ENCODE measurements at places on chromosomes 3 and 15.

DNA sequence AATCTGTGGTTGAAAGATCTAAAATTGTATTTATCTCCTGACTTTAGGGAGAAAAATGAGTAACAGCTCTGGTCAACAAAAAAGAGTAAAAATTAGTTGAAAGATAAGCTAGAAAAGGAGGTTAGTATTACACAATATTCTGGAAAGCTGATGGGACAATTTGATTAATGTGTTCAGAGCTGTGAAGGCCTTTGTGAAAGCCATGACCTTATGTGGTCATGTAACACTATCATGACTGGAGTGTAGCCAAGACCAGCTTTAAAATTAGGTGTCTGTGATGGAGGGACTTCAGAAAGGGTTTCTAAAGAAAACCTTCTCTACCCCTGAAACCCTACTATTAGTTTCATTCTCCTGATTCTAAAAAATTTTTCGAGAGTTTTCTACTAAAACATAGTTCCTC is 127.2 kb downstream of the NFKBIZ start:
- DNase-seq: no peak

DNA sequence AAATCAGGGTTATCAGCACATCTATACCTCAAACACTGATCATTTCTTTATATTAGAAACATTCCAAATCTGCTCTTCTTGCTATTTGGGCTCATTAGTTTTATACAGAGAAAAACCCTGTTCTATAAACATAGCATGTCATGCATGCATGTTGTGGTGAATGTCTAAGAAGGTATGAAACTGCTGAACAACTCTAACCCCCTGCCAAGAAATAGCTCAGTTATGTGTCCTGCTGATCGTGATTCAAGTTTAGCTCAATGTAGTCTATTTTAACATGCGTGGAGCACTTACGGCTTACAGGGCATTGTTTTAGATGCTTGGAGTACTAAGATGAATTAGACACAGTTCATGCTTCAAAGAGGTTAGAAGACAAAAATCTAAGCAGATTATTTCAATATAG is 35.8 kb downstream of the MYH15 start:
- DNase-seq: no peak

- no peak for DNase-seq
Measured at GRCh38 chr15:35127717-35128116, 42.6 kb upstream of the NANOGP8 start.

DNA sequence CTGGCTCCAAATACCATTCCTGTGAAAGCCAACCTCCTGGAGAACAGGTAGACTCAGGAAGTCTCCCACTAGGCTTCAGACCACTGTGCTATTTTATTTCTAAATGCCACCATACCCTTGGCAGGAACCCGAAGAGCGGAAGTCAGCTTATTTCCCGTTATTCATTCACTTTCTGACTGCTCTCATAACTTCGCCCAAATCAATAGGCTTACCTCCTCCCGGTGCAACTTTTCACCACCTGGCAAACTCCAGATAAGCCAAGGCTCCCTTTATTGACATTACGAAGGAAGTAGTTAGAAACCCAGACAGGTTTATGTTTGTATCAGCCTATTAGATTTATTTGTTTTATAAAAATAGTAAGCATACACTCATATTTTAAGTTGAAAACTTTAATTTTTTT is 3.3 kb upstream of the CCDC54 start:
- no peak for DNase-seq

GRCh38 chr15:101531170-101531569 is 41.7 kb upstream of the PCSK6 start:
- no peak for DNase-seq

DNA sequence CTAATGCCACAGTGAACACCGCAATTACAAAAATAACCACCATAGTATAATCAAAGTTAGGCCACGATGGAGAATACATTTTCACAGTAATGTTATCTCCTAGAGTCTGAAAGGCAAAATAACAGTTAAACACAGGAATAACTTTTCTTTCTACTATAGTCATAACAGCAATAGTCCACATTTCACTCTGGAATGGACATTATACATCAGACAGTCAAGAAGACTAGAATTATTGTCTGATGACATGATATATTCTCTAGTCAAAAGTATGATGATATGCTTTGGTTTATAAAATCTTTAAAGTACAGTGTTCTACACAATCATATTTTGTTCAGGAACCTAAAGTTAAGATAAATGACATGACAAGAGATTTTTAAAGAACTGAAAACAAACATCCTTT is 18.0 kb downstream of the SPPL2A start:
- DNase-seq: no peak

- DNase-seq: no peak
Measured at GRCh38 chr15:63094495-63094931, 27.1 kb upstream of the LACTB start.

- DNase-seq: no peak
Measured at GRCh38 chr3:32996048-32996754, 44.8 kb downstream of the CCR4 start.

DNA sequence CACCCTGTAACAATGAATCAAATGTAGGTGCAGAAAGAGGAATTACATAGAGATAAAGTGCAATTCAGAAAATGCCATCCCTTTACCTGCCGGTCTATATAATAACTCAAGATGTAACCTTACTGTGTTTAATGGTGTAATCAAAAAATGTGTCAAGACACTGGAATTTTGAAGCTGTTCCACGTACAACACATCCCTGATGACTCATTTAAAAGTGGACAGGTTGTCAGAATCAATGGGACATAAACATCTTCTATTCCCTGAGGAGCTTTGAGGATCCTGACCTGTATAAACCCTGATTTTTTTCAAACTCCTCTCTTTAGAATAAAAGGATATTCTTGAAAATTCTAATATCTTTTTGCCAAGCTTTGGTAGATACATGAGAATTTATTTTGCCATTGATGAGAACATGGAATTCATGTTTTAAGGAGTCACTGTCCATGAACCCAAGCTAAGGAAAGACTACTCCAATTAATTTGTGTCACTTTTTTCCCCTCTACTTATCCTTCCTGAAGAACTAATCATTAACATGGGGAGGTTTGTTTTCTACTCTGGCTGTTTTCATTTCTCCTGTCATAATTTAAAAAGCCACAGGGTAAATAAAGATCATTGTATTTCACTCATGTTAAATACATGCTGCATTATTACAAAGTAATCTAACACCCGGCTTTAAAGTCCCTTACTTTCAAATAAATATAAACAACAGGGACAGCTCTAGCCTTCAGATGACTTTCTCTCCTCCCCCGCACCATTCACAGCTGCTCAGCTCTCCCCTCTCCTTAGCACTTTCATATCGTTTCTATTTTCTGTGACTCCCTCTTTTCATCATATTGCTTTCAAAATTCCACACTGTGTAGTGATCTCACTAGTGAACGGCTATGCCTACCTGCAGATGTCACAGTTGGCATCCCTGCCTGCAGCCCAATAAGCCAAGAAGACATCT is 138.3 kb downstream of the TAFA4 start:
- DNase-seq: no peak

GRCh38 chr3:171782617-171783016 is 27.7 kb downstream of the PLD1 start:
- DNase-seq: no peak

GRCh38 chr3:126621171-126621570 is 33.8 kb downstream of the TXNRD3 start:
- DNase-seq: no peak

- DNase-seq: no peak
Measured at GRCh38 chr3:171841620-171842000, 1.5 kb upstream of the TMEM212 start.

DNA sequence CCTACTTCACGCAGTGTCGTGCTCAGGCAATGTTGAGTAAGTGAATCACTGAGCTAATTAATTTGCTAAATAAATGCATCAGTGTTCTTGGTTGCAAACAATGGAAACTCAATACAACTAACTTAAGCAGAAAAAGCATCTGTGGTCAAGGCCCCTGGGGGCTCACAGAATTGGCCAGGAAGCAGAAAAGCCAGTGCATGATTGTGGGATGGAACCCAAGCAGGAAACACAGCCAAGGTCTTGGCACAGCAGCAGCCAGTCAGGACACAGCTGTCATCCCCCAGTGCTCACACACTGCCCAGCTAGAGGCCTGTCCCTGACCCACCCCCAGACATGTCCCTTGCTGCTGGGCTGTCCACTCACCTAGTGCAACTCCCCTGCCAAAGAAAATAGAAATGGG is 85.9 kb downstream of the AQP9 start:
- no peak for DNase-seq

DNA sequence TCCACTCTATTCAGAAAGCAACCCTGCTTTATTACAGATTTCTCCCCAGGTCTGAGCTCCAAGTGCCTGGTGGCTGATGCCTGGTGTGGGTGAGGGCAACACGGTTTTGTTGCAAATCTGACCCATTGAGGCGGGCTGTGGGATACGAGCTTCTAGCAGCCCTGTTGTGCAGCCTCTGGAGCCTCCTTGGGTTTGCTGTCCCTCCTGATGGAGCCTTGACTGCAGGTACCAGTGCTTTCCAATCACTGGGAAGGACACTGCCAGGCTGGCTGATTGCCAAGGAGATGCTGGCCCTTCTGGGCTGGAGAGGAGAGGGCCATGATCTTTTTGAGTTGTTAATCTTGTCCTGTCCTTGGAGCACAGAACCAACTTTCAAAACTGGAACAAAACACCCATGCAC is 151.0 kb upstream of the RGMA start:
- no peak for DNase-seq

- no peak for DNase-seq
Measured at GRCh38 chr3:195774917-195775316, 36.8 kb downstream of the MUC4 start.
